ENCODE measurements at places on chromosomes 6 and 20.
A peak's percentile ranks its signal among the peaks of the same experiment; 100 is the strongest.

- no peak for DNase-seq
Measured at GRCh38 chr6:15956205-15957106, 172.4 kb upstream of the MYLIP start.

GRCh38 chr6:10014557-10014956 lies 400.3 kb downstream of the TFAP2A start:
- DNase-seq: peak; percentile 73

GRCh38 chr6:43368259-43369160 lies 937 bp downstream of the ZNF318 start:
- peak; percentile 21 for DNase-seq

DNA sequence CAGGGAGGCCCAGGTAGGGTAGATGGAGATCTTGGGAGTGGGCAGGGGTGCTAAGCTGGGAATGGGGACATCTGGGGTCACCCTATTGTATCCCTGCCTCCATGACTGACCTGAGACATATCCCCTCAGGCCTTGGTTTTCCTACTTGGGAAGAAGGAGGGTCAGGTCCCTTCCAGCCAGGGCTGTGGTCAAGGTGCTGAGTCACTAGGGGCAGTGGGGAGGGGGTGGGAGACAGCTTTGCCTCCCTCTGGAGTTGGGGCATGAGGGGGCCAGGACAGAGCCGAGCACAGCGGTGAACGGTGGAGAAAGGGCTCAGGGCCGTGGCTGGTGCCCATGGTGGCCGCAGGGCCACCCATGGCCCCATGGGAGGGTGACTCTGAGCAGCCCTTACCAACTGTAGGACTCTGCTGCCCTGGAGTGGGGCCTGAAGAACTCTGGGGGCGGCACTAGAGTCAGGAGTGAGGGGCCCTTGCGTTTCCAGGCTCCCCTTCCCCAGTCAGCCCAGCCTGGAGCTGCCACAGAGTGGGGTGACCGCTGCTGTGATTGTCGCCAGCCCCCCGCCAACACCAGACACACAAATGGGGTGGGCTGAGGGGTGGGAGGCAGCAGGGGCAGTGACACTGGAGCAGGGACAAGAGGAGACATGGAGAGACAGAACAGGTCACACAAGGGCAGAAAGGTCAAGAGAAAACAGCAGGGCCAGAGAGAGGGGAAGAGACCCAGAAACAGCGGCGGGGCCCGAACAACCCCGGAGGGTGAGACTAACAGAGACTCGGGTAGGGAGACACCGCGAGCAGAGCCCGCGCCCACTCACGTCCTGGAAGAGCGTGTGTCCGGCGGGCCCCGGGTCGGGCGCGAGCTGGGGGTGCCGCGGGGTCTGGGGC lies 576 bp downstream of the NECAB3 start:
- no peak for DNase-seq

DNA sequence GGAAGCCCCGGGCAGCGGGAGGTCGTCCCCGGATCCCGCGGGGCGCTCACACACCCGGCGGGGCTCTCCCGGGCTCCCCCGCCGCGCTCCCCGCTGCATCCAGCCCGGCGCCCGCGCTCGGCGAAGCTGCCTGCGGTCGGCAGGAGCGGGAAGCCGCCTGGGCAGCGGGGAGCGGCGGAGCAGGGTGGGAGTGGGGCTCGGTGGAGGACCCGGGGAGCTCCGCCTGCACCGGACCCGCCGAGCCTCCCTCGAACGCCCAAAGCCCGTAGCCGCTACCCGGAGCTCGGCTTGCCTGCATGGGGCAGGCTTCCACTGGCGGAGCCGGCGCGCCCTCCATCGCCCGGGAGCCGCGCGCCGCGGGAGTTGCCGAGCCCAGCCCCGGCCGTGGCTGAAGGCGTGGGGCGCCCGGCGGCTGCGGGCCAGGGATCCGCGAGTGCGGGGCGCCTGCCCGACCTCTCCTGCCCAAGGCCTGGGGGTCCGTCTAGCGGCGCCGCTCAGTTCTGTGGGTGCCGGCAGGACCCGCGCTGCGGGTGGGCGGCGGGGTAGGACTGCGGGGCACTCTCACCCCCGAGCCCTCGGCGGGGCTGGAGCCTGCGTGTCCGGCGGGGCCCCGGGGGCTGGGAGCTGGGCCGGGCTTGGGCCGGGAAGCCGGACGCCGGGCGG lies 671 bp downstream of the CDH4 start:
- DNase-seq: no peak

- no peak for DNase-seq
Measured at GRCh38 chr20:56442389-56443365, 25.8 kb upstream of the RTF2 start.

GRCh38 chr20:14412065-14412681 lies 74.8 kb upstream of the FLRT3 start:
- no peak for DNase-seq

GRCh38 chr6:118012944-118013343 lies 105.9 kb downstream of the SLC35F1 start:
- DNase-seq: no peak

DNA sequence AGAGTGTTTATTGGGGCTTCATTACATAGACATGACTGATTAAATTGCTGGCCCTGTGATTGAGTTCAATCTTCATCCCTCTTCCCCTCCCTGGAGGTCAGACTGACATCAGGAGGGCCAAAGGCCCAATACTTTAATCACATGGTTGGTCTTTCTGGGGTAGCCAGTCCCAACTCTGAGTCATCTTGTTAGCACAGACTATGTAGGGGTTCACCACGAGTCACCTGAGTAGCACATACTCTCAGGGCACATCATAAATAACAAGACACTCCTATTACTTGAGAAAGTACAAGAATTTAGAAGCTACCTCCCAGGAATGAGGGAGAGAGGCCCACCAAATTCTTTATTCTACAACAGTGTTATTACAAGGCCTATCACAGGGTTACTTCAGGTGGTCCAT lies 11.3 kb downstream of the GINS1 start:
- DNase-seq: no peak

DNA sequence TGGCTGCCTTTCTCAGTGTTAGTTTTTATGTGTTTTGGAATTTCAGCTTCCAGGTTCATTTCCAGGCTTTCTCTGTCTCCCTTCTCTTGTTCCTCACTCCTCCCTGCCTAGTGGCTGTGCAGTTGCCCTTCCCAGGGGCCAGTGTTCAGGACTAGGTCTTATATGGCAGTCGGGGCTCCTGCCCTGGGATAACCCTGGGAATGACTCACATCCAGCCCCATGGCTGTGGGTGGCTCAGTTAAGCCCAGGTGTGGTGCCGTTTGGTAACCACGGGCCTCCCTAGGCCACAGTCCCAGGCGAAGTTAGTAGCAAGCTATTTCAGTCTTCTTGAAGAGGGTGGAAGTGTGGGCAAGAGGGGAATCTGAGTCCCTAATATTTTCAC lies 57.4 kb upstream of the DDR1 start:
- no peak for DNase-seq

DNA sequence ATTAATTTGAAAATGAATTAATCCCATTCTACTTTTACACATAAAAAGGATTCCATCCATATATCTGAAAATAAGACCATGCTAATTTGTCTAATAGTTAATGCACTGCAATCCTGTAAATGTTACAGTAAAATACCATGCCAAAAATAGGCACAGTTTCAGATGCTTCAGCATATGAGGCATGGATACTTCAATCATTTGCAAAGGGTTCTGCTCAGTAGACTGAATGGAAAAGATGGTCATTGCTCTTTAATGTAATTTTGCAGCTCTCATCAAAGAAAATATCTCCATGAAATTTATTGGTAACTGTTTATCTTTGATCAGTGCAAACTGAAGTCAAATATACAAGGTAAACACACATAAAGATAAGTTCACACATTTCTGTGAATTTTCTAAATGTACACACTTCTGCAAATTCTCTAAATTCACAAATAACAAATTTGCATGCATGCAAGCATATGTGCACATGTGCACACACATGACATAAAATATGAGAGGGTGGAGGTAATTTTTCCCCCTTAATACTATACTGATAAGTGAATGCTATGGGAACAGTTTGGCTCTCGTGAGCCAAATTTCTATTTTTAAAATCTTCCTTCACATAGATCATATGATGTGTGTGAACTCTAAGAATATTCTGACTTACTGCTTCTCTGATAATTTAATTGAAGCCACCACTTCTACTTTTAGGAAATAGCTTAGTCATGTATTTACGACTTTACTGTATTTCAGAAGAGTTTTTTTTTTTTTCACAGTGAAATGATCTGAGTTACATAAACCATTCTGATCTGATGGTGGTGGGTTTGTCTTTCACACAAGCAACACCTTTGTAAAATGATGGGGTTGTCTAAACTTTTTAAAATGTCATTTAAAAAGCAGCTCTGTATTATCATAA lies 996.8 kb upstream of the CITED2 start:
- no peak for DNase-seq

DNA sequence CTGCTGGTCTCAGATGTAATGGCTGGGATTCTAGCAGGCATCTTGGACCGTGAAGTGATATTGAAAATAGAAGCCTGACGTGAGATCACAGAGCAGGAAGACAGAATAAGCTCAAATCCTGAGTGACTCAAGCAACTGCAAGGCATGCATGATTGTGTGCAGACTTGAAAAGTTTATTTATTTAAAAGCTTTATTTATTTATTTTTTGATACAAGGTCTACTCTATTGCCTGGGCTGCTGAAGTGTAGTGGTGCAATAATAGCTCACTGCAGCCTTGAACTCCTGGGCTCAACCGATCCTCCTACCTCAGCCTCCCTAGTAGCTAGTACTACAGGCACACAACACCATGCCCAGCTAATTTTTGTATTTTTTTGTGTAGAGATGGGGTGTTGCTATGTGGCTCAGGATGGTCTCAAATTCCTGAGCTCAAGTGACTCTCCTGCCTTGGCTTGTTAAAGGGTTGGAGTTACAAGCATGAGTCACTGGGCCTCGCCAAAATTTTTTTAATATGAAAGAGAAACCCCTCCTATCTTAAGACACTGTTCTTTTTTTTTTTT lies 40.1 kb upstream of the RNF144B start:
- peak; percentile 18 for DNase-seq

DNA sequence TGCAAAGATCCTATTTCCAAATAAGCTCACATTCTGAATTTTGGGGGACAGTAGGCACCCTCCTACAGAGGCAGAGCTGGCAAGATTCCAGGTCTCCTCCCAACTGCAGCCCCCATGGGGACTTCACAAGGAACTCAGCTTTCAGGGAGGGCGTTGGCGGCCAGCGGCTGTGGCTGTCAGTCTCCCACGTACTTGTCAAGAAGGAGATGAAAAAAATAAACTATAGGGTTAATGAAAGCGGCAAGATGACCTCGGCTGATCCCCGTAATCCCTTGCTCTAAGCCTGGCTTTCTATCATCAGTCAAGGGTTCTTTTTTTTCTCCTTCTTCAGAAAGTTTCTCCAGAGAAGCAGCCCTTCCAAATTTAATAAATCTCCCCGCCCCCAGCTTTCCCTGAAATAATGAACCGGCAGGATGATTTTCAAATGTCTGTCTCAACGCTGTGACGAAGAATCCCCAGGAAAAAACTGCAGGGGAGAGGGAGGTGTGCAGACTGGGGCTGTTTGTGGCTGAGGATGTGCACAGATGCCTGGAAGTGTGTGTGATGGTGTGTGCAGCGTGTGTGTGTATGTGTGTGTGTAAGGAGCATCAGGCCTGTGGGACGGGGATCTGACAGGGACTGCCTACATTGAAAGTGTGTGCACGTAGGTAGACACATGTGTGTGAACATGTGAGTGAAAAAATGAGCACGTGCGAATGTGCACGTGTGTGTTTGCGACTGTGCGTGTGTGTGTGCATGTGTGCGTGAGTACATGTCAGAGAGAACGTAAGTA lies 78.7 kb downstream of the SLC2A10 start:
- DNase-seq: no peak

DNA sequence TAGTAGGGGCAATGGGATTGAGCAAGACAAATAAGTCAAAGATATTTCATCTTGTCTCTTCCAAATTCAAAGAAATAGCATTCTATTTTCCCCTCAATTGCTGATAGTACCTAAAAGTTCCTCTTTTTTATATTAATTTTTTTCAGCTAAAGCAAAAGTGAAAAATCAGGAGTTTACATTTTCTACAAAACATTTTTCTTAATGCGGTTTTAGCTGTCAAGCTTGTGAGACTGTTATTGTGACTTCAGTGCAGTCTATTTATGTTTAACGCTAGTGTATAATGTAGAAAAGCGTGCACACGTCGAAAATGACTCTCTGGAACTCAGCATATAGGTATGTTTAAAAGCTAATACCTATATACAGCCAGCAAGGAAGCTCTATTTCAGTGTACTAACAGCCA lies 119.8 kb downstream of the BTBD3 start:
- DNase-seq: no peak

DNA sequence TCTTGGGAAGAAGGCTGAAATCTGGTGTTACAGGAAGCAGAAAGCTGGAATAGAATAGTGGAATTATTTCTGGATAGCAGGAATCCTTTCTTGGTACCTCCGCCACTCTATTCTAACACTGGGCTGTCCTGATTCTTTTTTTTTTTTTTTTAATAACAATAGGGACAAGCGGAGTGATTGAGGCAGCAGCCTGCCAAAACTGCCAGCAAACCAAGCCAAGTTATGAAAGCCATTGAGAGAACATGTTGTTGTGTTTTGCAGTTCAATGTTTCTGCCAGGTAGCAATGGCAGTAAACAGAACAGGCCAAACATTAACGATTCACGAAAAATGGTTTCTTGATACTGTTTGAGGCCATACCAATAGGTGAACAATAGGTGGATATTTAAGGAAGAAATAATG lies 47.1 kb downstream of the SLC26A8 start:
- no peak for DNase-seq

DNA sequence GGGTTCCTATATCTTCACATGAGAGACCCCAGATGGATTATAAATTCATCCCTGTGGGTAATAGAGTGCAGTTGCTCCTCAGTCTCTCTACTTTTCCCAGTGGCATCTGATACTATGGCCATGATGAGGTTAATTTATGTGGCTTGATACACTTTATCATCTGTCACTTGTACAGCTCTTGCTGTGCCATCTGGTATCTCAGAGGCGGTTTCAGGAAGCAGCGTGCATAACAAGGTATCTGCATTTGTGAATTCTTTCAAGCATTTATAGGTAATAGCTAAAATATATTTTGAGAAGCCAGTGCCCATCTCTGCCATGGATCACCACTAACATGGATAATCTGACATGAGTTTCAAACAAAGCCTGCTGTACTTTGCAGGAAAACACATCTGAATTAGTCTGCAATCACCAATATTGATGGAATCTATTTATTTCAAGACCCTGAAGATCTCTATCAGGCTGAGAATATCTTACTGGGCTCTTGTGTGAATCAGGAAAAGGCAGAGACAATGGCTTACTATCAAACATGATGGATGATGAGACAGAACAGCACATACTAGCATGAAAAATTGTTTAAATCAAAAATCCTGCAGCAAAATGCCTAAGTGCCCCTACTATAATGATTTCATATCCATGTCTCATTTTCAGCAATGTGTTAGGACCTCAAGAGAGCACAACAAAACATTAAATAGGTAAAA lies 548.7 kb upstream of the MAP3K7 start:
- no peak for DNase-seq

- no peak for DNase-seq
Measured at GRCh38 chr6:82185948-82186535, 61.5 kb downstream of the IBTK start.

GRCh38 chr6:90462102-90462501 lies 124.8 kb downstream of the MAP3K7 start:
- no peak for DNase-seq

GRCh38 chr6:97068211-97068610 lies 143.7 kb downstream of the KLHL32 start:
- DNase-seq: peak; percentile 34
